Renal cortex interstitium (tissue), 15 donors: ENCODE measurements at places on chromosomes 16 and 17.
A peak's percentile ranks its signal among the peaks of the same experiment; 100 is the strongest.

DNA sequence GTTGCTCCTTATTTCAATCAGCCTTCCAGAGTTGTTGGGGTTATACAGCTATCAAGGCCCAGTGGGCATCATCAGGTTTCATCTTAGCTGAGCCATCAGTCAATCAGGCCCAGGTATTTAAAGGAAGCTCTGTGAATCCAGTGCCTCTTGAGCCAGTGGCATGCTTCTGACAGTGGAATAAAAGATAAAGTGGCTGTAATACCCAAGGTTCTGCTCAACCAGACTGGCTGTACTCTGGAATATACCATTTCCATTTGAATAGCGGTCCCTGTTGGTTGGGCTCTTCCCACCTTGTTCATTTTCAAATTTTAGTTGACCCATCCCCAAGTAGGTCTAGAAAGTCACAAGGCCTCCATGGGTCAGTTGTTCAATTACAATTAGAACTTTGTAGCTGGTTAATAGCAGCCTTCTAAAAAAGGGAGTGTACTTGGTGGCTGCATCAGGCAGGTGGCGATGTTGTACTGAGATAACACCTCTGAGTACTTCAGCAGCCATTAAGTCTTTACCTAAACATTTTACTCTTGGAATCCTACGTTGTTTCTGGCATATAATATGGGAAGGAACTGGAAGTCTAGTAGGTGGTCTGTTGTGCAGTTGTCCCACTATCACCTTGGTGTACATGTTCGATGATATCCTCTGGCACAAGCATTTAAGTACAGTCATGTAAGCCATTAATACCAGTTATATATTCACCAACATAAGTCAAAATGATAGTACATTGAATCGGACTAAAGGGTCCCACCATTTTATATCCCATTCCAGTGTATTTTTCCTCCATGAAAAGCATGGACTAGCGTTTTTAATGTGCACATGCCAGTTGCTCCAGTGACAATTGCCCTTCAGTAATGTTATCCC, 294.1 kb downstream of the BCAS3 start:
- DNase-seq = peak; percentile 56

- DNase-seq = no peak
Measured at GRCh38 chr16:82041542-82041941, 6.5 kb downstream of the HSD17B2 start.

DNA sequence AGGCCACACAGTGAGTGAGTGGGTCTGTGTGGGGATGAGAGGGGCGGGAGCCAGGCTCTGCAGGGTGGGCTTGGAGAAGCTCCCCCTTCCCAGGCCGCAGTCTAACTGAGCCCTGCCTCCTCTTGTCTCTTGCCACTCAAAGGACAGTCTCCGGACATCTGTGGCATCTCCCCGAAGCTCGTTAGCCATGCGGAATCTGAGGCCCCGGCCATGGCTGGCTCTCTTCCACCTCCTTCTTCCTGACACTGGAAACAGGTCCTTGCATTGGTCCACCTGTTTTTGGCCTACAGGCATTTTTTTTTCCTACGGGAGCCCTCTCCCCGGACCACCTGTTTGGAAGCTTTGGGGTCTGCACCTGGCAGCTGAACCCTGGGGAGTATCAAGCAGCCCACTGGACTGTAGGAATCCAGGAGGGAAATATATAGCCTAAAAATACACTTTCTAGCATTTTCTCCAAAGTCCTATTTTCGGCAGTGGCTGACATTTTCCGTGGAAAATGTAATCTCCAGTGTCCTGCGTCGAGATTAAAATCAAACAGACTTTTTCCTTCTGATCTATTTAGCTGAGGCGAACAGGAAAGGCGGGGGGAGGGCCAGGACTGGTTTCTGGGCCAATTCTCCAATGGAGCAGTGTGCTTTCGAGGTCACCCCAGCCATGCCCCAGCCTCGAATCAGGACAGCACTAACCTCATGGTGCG, 9.1 kb downstream of the ATP2A3 start:
- DNase-seq = no peak

GRCh38 chr17:45294506-45294905, 22.3 kb downstream of the MAP3K14 start:
- DNase-seq = no peak

DNA sequence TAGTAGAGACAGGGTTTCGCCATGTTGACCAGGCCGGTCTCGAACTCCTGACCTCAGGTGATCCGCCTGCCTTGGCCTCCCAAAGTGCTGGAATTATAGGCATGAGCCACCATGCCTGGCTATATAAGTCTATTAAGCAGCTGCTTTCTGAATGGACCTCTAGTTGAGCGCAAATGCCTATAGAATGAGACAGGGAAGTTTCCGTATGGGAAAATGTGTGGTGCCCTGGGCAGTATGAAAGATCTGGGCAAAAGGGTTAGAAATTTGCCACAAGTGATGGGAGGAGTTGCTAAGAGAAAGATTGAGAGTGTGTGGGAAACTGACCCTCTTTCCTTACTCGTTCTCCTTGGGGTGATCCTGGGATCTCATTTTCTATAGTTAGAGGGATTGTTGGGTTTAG, 26.3 kb downstream of the SLC6A2 start:
- DNase-seq = no peak

DNA sequence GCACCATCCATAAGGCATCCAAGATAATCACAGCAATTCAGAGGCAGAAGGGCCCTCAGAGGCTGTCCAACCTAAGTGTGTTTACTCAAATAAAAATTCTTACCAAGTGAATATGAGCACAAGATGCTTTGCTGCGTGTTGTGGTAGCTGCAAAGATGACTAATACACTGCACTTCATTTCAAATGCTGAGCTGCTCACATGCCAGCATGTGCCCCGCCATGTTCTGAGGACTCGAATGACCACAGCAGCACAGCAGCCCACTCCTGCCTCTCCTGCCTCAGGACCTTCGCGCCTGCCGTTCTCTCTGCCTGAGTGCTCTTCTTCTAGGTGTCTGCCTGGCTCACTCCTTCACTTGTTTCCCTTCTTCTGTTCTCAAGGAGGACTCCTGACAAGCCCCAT, 19.0 kb downstream of the PIK3R5 start:
- DNase-seq = no peak

- DNase-seq = no peak
Measured at GRCh38 chr16:27204312-27204915, 1.1 kb downstream of the KDM8 start.

DNA sequence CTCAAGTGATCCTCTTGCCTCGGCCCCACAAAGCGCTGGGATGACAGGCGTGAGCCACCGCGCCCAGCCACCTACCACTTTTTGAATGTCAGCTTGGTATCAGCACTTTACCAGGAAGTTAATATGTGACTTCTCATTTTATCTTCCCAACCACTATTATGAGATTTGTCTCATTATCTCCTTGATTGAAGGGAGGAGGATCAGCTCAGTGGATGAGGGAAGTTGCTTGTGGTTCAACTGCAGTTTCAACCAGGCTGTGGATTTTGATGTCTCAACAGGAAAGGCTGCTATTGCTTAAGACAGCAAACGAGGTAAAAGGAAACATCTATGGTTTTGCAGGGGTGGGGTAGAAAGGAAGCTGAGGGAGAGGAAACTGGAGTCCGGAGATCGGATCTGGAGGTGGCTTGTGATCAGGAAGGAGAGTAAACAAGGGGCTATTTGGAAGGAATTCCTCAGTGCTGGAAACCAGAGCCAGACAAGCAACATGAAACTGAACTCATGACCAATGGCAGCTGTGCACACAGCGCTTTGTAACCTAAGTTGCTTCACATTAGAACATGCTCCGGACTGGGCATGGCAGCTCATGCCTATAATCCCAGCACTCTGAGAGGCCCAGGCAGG, 180.5 kb downstream of the VPS53 start:
- no peak for DNase-seq

GRCh38 chr17:73337330-73337710, 25.5 kb upstream of the CDC42EP4 start:
- DNase-seq = no peak

DNA sequence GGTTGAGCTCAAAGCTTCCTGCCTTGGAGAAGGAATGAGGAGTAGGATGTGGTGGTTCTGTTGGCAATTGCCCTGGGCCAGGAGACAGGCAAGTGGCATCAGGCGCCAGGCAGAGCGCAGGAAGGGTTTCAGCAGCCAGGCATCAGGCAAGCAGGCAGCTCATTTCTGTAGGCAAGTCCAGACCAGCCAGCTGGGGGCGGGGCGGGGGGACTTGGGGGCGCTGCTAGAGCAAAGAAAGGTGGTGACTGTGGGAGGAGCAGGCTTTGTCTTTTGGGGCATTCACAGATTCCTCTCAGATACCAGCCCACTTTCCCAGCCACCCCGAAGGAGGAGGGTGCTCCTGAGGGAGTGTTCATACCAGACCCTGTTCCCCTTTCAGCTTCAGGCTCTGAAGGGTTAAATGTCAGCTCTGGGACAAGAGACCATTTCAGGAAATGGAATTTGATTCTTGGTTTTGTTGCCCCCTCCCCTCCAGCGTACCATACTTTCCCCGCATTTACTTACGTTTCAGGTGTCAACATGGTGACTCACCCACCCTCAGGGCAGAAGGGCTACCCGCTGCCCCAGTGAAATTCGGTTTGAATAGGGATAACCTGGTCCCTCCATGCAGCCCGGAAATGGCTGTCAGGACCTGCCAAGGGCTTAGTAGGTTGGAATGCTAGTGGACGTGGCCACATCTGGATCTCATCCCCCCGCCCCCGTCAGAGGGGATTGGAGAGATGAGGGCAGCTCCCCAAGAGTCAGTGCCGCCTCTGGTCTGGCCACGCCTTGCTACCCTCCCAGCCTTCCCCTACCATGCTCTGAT, 13.2 kb downstream of the NGFR start:
- no peak for DNase-seq

DNA sequence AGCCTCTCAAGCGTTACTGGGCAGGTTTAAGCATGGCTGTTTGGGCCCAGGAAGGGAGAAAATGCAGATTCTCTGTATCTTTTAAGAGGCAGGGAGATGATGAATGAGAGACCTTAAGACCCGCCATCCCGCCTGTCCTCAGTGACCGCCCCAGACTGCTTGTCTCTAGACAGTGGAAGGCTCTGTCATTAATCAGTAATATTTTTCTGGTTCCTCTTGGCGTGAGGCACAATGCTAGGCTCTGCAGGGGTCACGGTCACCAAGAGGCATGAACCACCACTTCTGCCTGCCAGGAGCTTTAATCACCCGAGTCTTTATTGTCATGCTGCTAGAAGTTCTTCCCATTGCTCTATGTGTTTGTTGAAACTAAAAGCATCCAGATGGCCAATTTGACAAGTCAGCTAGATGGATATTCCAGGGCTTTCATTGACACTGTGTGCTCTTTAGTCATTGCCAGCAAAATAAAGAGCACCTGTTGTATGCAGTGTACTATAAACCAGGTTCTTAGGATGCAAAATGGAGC, 3.2 kb downstream of the SLC6A2 start:
- DNase-seq = no peak

GRCh38 chr17:75365009-75365930, 40.2 kb downstream of the GRB2 start:
- DNase-seq = peak; percentile 22

DNA sequence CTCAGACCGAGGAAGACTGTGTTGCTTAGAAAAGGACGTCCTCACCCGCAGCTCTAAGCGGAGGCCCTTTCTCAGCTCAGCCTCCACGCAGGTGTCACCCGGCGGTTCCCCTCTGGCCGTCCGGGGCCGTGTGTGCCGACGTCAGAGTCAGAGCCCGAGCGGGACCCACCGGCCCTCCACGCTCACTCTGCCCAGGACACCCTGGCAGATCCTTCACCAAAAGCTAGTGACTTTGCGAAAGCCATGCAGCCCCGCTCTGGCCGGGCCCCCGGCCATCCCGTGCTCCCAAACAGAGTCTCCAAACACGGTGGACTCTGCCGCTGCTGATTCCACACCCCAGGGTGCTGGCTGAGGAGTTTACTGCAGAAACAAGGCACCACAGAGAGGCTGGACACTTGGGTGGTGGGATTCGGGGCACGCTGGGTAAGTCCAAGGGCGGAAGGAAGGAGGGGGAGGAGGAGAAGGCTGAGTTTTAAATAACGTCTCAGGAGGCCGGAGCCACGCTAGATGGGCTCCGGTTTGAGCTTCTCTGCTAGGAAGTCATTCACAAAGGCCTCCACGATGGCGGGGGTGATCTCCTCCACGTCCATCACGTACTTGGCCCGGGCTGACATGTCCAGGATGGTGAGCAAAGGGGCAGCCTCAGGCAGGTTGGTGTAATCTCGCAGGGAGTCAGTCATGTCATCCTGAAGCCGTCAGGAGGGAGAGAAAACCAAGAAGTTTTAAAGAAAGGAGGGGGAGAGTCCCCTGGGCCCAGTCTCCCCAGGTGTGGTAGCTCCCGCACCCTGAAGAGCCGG, 18.5 kb downstream of the MRM3 start:
- DNase-seq = no peak

DNA sequence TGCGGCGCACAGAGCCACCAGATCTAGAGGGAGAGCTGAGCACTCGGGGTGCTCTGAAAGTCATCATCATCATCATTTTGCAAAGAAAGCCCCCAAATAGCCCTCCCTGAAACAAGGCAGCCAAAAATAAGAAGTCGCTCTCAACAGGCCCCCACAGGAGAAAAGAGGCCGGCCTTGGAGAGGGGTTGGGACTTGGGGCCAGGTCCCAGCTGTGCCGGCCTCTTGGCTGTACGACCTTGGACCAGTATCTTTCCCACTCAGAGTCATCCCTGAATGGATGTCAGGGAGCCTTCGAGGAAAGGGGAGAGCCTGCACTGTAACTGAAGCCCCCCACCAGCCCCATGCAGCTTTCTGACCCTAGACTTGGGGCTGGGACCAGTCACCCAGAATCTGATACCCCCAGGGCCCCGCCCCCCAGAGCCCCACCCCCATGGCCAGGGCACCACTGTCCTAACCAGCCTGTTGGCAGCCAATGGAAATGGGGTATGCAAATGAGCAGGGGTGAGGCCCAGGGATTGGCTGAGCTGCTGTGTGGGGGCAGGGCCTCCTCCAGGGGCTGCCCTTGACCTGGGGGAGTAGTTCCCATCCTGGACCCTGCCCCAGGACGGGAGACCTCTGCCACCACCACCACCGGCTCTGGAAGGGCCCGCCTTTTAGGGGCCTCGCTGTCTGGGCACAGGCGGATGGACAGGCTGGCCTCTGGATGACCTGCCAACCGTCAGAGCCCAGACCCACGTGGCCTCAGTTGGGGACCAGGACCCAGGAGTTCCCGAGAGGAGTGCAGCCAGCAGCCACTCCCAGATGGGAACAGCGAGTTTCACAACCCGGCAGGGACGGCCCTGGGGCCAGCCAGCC, 15.4 kb downstream of the ZFPM1 start:
- DNase-seq = no peak

- DNase-seq = no peak
Measured at GRCh38 chr16:81486540-81487061, 42.0 kb downstream of the CMIP start.
